Stimulated activated CD8-positive, alpha-beta memory T cell treated with anti-CD3 and anti-CD28 coated beads, Interleukin-4, amount 100 ng/mL, for 24 hours (primary cell): ENCODE measurements at places on chromosomes 6 and 20.

DNA sequence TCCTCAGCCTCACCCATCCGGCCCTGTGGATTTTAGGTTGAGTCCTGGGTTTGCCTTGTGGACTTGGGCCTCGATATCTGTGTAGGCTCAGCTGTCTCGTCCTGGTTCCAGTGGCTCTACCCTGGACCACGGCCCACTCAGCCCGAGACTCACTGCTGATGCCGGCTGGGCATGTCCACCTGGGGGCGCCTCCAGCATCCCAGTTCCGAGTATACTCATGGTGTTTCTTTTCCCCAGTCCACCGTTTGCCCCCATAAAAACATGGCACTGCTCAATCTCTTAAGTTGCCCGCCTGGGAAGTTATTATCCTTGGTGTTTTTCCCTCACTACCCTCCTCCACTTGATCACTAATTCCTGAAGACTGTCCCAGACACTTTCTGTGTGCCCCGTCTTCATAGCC is 99.1 kb downstream of the ARID1B start:
- no peak for DNase-seq

GRCh38 chr6:87070741-87071140 is 24.2 kb downstream of the CGA start:
- DNase-seq = no peak

DNA sequence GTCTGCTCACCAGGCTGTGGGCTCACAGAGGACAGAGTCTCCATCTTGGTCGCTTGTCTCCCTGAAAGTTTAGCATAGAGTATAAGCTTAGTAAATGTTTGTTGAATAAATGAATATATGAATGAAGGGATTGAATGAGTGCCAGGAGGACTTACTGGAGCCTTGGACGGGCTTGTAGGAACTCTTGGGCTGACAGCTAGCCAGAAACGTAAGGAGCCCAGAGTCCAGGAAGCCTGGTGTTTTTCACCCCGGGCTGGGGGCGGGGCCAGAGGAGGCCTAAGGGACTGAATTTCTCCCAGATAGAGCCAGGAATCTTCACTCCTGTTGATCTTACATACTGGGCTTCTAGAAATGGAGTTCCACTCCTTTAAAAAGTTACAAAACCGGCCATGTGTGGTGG is 68.5 kb upstream of the SRSF6 start:
- no peak for DNase-seq

GRCh38 chr6:41356825-41357224 is 21.4 kb downstream of the NCR2 start:
- DNase-seq = no peak

GRCh38 chr6:144758602-144759001 is 473.5 kb downstream of the UTRN start:
- no peak for DNase-seq

DNA sequence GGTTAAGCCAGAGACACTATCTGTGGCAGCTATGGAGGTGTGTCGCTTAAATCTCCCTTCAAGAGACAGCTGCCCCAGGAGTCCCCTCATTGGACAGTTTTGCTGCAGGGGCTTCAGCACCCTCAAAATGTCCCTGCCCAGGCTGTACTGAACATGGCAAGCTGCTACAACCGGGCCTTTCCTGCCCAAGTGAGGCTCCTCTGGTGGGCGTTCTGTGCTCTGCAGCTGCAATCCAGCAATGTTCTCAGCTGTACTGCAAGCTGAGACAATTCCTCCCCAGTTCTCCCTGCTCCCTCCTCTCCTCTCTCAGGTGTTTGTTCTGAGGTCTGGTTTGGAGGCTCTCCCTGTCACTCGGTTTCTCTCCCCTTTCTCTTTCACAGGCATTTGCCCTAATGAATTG is 190.8 kb upstream of the LAMP5 start:
- no peak for DNase-seq

DNA sequence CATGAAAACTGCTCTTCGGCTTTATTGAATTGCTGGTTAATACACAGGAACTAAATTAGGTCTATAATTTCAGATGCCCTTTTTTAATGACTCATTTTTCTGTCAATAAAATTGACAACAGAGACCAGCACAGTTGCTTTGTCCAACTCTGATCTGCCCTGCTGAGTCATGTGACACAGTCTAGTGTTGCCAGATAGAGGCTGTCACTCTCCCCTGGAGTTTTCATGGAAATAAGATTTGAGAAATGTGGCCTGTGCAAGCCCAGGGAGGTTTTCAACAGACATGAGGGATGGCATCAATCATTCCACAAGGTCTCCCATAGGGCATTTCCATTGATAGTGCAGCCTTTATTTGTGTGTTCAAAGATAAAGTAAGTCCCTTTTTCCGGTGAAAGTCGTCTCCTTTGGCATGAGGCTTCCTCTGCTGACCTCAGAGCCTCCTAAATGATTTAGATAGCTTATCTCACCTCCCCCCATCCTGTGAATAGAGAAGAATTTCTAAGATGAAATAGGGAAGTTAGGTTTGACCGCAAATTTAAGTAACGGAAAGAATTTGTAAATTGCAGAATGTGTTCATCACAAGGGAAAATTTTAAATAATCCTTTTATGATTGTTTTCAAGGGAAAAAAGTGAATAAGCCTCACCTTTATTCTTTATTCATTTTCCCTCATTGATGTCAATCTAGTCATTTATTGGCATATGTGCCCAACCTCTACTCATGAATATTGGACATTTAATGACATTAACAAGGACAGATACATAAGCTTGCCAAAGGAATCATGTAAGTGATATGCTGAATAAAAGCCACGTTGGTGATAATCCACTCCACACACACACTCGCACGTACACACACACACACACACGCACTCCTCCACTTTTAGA is 277.7 kb downstream of the ADGB start:
- no peak for DNase-seq

- no peak for DNase-seq
These were observed 23.8 kb downstream of the SIM1 start for GRCh38 chr6:100440935-100441334.

- DNase-seq = no peak
These were observed 353.2 kb upstream of the BTBD3 start for GRCh38 chr20:11564491-11564890.

DNA sequence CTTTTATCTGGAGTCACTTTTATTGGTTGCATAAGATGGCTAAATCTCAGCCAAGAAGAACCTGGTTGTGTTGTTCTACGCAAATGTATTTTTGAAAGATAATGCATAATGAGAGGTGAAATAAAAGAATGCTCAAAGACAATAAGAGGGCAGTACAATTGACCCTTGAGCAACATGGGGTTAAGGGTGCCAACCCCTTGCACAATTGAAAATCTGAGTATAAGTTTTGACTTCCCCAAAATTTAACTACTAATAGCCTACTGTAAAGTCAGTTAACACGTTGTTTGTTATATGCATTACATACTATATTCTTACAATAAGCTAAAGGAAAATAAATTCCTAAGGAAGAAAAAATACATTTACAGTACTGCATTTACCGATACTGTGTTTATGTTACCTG is 5.9 kb downstream of the RNF146 start:
- no peak for DNase-seq

DNA sequence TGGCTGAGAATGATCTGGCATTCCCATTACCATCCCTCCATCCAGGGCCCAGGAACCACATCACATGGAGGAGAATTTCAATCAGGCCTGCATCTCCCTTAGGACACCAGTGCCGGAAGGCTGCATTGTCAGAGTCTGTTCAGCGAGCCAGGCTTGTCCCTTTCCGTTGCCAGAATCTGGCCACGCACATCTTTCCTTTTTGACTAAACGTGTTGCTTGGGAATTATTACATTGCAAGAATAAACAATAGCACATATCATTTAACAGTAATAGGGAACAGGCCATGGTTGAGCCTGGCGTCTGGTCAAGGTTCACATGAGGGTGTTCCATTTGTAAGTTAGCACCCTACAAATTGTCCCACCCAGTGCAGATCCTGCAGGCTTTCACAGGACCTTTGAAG is 42.8 kb downstream of the SOBP start:
- DNase-seq = no peak

DNA sequence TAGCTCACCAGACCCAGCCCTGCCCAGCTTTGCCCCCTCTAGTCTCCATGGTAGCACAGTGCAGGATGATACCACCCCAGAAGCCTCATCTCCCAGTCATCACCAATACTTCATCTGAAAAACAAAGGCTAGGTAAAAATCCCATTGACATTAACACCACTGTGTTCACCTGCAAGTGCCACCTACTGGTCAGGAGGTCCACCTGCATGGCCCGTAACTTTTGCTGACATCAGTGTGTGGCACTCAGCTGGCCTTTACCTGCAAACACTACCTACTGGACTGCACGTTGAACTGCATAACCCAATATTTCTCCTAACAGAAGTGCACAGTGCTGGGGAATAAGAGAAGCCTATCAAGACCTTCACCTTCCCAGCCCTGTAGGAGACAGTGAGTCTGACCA is 234.7 kb upstream of the ADGRB3 start:
- no peak for DNase-seq

DNA sequence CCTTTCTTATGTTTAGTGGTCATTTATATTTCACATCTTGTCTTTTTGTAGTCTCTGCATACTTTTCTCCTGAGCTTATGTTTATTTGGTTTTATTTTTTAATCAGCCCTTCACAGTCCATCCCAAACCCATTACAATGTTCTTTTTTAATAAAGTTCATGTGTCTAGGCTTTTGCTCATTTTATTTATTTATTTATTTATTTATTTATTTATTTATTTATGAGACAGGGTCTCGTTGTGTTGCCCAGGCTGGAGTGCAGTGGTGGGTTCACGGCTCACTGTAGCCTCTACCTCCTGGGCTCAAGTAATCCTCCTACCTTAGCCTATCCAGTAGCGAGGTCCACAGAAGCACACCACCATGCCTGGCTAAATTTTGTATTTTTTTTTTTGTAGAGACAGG is 3.1 kb downstream of the COQ3 start:
- no peak for DNase-seq

DNA sequence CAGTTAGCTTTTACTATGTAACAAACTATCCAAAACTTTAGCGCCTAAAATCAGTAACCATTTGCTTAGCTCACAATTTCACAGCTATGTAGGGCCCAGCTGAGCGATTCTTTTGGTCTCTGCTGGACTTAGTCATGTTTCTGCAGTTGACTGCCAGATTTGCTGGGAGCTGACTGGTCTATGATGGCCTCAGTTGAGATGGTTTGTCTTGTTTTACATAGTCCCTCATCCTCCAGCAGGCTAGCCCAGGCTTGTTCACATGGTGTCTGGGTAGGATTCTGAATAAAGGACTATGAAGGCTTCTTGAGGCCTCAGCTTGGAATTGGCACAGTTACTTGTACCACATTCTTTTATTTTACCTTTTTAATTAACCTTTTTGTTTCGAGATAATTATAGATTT is 247.8 kb upstream of the CHD6 start:
- DNase-seq = no peak

GRCh38 chr6:6616656-6617055 is 28.1 kb downstream of the LY86 start:
- no peak for DNase-seq

DNA sequence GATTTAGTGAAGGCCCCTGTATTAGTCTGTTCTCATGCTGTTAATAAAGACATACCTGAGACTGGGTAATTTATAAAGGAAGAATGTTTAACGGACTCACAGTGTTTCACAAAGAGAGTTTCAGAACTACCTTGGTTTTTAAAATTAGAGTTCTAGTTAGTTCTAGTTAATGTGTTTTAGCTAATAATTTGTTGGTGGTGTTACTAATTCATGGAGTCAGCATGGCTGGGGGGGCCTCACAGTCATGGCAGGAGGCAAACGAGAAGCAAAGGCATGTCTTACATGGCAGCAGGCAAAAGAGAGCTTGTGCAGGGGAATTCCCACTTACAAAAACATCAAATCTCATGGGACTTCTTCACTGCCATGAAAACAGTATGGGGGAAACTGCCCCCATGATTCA is 12.0 kb upstream of the SLC17A3 start:
- DNase-seq = no peak

DNA sequence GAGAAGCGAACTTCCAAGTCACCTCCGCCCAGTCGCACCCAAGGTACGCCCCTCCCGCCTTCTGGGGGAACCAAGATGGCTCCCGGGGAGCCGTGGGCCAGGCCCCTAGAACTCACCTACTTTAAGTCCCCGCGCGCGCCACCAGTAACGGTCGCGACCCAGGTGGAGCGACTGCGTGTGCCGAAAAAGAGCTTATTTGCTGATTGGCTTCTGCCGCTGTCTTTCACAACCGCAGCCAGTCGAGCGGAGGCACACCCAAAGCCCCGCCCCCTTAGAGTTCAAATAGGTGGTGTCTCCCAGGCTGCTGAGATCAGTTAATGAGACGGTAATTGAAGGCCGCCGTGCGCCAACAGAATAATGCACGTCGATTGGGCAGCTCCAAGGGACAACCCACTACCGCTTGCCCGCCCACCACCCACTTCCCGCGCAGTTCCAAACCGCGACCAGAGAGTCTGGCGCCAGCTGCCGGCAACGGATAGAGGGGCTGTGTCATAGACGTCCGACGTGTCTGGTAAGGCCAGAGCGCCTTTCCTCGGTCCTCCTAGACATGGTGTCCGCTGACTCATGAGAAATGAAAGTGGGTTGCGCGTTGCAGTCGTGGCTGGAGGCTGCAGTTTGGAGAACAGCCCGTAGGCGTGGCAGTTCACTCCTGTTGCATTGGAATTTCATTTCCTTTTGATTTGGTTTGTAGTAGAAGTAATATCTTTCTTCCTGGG is at the start of gene MDC1:
TSS of gene MDC1 (minus strand) at position 153 of the 716 bp plus-strand sequence. CDS start 2,106 bp downstream, outside the sequence.
- DNase-seq = peak; percentile 98

DNA sequence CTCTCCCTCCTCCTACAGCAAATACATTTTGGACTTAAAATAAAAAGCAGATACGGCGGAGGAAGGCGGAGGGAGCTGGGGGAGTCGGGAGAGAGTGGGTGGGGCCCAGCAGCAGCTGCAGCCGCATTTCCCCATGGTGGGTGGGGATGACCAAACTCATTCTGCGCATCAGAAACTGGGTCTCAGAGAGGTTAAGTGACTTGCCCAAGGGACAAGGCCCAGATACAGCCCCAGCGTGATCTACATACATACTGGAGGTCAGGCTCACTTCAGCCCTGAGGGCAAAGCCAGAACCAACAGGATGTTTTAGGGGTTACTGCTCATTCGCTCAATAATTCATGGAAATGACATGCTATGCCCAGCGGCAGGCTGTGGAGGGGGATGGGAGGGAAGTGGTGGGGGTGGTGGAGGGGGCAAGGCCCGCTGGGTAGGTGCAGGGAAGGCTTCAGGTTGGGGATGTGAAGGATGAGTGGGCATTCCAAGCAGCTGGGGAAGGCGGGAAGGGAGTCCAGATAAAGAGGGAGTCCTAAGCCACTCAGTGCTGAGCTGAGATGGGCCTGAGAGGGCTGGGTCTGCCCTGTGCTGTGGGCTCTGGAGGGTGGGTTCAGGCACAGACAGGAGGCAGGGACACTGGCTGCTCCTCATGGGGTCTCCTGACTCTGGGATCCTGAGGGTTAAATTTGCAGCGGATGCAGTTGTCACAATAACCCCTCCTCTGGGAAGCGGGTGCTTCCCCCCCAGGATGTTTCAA is 31.0 kb downstream of the DLGAP4 start:
- no peak for DNase-seq

GRCh38 chr6:9610620-9611415 is 804.1 kb downstream of the TFAP2A start:
- no peak for DNase-seq

DNA sequence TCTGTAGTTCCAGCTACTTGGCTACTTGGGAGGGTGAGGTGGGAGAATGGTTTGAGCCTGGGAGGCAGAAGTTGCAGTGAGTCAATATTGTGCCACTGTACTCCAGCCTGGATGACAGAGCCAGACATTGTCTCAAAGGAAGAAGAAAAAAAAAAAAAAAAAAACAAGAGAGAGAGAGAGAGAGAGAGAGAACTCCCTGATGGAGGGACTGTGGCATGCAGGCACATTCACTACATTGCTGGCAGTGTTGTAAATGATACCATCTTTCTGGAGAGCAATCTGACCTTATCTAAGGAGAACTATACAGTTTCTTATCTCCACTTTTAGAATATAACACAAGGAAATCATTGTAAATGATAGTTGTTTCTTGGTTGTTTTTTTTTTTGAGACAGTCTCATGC is 85.1 kb downstream of the MDN1 start:
- DNase-seq = no peak
